Activated naive CD8-positive, alpha-beta T cell treated with anti-CD3 and anti-CD28 coated beads, Interleukin-2, amount 50 U/mL, for 24 hours (primary cell): ENCODE measurements at places on chromosomes 6 and 20.

- no peak overlapping the region for H3K4me3 ChIP-seq
- peaks cover 4% of the 10 kb centered on the region for H3K4me1 ChIP-seq
- peaks cover 79% of the 10 kb centered on the region for H3K36me3 ChIP-seq
- DNase-seq, result no peak
Measured at GRCh38 chr6:151096691-151097606, 142.8 kb upstream of the AKAP12 start.

DNA sequence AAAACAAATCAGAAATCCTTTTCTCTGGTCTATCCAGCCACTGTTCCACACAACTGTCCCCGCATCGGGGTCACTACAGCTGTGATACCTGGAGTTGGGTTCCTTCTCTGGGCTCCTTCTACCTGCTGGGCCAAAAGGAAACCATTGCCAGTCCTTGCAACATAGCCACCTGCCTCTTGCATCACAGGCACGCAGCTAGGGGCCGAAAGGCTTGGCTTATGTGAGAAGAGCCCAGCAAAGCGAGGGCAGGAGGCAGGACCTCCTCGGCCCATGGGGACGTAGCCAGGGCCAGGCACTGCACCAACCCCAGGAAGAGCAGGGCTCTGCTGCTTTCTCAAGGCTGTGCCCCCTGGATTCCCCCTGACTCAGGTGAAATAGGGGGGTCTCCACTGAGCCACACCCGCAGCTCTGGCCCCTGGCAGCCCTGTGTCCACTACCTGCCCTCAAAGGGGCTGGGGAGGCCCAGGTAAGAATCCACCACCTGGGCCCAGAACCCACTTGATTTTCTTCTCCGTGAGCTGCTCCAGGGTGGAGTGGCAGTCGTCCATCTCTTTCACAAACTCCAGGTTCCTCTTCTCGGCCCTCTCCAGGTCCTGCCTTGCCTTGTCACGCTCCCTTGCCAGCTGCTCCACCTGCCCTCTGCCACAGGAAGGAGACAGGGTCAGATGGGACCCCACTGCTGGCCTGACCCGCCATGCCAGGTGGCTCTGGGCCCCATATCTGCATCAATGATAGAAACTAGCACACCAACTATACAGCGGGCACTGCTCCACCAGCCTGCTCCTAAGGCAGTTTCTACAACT, 88.9 kb downstream of the GINS1 start:
- no peak overlapping the region for H3K4me3 ChIP-seq
- H3K4me1 ChIP-seq, result no peaks in the 10 kb centered on the region
- no peaks in the 10 kb centered on the region for H3K27me3 ChIP-seq
- DNase-seq, result no peak
- no peaks in the 10 kb centered on the region for H3K36me3 ChIP-seq
- H3K27ac ChIP-seq, result no peak overlapping the region

DNA sequence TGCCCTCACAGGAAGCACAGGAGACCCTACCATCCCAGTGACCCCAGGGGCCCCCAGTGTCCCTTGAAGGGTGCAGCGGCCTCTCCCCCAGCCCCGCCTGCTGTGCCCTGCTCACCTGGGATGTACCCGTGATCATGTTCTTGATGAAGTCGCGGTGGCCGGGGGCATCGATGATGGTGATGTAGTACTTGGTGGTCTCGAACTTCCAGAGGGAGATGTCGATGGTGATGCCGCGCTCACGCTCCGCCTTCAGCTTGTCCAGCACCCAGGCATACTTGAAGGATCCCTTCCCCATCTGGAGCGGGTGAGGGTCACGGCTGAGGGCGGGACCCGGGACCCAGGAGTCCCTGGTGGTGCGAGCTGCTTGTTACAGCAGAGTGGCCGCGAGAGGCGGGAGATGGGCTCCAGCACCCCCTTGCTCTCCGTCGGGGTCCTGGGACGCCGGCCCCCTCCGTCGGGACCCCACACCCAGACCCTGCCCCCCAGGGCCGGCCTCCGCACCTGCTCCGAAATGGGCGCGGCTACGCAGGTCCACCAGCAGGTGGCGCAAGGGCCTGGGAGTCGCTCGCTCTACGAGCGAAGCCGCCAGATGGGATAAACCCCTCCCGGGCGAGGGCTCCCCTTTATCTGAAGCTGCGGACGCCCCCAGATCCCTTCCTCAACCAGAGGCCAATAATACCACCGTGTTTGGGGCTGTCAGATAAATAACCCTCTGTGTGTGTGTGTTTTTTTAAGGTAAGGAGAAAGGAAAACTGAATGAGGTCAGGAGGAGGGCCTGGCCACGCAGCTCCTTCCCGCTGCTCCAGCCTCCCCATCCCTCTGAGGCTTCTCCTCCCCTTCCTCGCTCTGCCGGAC, 2.9 kb downstream of the EEF1A2 start:
- peaks cover 23% of the 10 kb centered on the region for H3K27me3 ChIP-seq
- peak overlapping the region; percentile 54 for H3K4me3 ChIP-seq
- H3K27ac ChIP-seq, result no peak overlapping the region
- no peaks in the 10 kb centered on the region for H3K36me3 ChIP-seq

GRCh38 chr20:36658300-36658699, 12.3 kb upstream of the SLA2 start:
- H3K27me3 ChIP-seq, result no peaks in the 10 kb centered on the region
- no peak overlapping the region for H3K27ac ChIP-seq
- peaks cover 3% of the 10 kb centered on the region for H3K36me3 ChIP-seq
- H3K4me3 ChIP-seq, result no peak overlapping the region
- peaks cover 11% of the 10 kb centered on the region for H3K4me1 ChIP-seq

GRCh38 chr6:100846276-100846675, 34.9 kb downstream of the ASCC3 start:
- no peaks in the 10 kb centered on the region for H3K27me3 ChIP-seq
- H3K27ac ChIP-seq, result no peak overlapping the region
- DNase-seq, result no peak
- peaks cover 24% of the 10 kb centered on the region for H3K36me3 ChIP-seq

DNA sequence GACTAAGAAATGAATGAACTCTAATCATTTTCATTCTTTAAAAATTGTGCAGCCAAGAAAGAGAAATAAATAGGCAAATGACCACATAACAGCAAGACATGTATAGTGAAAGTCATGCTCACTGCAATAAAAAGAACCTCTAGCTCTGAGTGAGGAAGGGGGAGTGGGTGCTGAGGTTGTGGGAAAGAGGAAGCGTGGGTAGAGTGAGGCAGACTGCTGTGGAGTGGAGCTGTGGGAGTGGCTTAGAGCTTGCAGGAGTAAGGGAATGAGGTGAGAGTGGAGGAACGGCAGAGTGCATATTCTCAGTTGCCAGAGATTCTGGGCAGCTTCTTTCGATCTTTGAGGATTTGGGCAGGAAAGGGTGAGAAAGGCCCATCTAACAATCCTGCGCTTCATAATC, 10.4 kb downstream of the DEFB129 start:
- peak overlapping the region; percentile 37 for H3K27ac ChIP-seq
- H3K4me1 ChIP-seq, result peaks cover 22% of the 10 kb centered on the region
- H3K4me3 ChIP-seq, result peak overlapping the region; percentile 57
- H3K36me3 ChIP-seq, result no peaks in the 10 kb centered on the region
- no peaks in the 10 kb centered on the region for H3K27me3 ChIP-seq

DNA sequence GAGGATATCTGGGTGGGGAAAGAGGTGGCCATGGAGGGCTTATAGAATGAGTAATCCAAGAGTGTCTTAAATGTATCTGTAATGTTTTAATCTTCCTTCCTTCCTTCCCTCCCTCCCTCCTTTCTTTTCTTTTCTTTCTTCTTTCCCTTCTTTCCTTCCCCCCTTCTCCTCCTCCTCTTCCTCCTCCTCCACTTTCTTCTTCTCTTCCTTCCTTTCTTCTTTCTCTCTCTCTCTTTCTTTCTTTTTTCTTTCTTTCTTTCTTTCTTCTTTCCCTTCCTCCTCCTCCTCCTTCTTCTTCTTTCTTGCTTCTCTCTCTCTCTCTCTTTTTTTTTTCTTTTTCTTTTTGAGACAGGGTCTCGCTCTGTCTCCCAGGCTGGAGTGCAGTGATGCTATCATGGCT, 7.1 kb downstream of the HCK start:
- no peak overlapping the region for H3K4me3 ChIP-seq
- H3K27ac ChIP-seq, result no peak overlapping the region
- DNase-seq, result no peak
- peaks cover 7% of the 10 kb centered on the region for H3K4me1 ChIP-seq
- peaks cover 27% of the 10 kb centered on the region for H3K27me3 ChIP-seq
- H3K36me3 ChIP-seq, result no peaks in the 10 kb centered on the region

DNA sequence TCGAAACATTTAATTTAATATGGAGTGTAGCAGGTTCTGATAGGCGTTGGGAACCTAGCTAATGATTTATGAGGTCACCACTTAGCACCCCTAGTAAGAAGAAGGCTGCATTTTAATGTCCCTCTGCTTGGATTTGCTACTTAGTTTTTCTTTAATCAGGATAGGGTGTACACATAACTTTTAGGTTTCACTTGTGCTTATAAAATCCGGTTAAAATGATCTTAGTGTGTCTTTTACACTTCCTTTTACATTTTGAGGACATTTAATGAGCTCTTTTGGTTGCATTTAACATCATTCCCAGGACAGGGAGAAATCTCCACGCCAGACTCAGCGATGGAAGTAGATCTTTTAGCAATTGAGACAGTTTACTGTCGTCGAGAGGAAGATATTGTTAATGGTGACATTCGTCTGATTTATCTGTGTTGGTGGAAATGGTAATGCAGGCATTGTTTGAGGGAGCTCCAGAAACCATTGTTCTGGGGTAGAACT, 5.6 kb downstream of the TFAP2A start:
- peaks cover 24% of the 10 kb centered on the region for H3K36me3 ChIP-seq
- peak overlapping the region; percentile 28 for H3K27ac ChIP-seq
- peaks cover 43% of the 10 kb centered on the region for H3K4me1 ChIP-seq
- H3K27me3 ChIP-seq, result peaks cover 82% of the 10 kb centered on the region

DNA sequence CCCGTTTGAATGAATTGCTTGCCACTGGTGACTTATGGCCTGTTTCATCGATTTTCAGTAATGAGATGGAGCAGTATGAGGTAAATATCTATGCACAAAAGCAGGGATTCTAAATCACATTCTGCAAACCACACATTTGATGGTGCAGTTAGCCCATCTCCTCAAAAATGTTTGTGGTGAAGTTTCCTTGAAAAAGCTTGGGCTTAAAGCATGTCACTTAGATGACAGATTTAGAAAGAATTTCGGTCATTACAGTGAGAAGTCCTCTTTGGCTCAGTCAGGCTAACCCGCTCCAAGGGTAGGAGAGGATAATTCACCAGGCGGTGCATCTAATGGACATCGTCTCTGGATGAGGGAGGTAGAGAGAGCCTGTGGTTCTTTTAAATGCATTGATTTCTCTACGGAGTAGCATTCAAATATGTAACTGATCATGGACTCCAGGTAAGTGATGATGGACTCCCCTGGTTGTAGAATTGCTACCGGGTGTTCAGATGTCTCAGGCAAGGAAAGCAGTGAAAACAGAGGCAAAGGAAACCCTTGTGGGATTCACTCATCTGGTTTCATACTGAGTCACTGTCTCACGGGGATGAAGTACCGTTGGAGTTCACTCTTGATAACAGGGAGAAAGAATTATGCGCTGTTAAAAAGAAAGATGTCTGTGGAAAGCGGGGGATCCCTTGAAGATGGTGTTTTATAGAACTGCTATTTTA, 65.3 kb downstream of the AIG1 start:
- DNase-seq, result no peak
- H3K4me3 ChIP-seq, result no peak overlapping the region
- H3K36me3 ChIP-seq, result peaks cover 13% of the 10 kb centered on the region
- peak overlapping the region; percentile 14 for H3K27ac ChIP-seq
- H3K27me3 ChIP-seq, result no peaks in the 10 kb centered on the region

DNA sequence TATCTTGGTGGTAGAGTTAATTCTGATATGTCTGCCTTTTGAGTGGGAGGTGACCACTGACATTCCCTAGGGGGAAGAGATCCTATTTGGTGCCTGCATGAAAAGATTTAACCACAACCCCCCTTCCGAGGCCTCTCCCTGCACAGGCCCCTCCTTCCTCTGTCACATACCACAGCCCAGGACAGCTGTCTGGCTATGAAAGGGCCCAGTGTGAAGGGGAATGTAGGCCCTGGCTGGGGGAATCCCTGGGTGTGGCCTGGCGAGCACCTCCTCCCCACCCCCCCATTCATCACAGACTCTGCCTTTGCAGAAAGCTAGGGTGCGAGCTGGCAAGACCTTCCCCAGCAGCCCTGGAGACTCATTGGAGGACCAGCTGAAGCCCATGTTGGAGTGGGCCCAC, 27.4 kb upstream of the MAPRE1 start:
- H3K27me3 ChIP-seq, result no peaks in the 10 kb centered on the region
- DNase-seq, result peak; percentile 47
- H3K4me1 ChIP-seq, result peaks cover 34% of the 10 kb centered on the region
- H3K27ac ChIP-seq, result no peak overlapping the region

- H3K36me3 ChIP-seq, result no peaks in the 10 kb centered on the region
- H3K4me1 ChIP-seq, result no peaks in the 10 kb centered on the region
- H3K27ac ChIP-seq, result no peak overlapping the region
- H3K27me3 ChIP-seq, result peaks cover 11% of the 10 kb centered on the region
- DNase-seq, result no peak
Measured at GRCh38 chr20:20229595-20229994, 138.3 kb upstream of the INSM1 start.

DNA sequence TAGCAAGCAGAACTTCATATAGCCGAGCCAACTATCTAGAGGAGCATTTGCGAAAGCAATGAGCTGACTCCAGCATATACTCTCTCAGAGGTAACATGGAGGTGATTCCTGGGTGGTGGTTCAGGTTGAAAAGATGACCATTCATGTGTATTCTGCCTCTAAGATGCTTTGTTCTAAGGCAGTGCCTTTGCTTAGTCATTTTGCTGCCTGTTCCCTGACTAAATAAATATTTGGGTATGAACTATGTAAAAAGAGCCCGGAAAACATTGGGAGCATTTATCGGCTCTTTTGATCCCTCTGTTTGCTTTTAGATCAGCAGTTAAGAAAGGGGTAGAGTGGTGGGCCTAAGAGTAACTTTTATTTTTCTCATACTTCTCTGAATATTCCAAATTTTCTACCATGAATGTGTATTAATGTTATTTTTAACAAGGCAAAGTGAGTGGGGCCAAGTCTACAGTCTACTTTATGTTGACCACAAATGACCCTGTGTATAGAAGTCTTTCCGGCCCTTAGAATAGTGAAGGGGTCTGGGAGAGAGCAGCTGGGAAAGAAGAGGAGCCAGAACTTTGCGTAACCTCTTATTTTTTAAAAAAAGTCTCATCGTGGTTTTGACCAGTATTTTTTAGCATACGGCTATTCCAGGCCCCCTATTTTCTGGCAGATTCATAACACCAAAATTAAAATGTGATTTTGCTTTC, 206.5 kb upstream of the EYA4 start:
- no peaks in the 10 kb centered on the region for H3K4me1 ChIP-seq
- H3K27ac ChIP-seq, result no peak overlapping the region
- no peaks in the 10 kb centered on the region for H3K36me3 ChIP-seq
- DNase-seq, result no peak
- no peak overlapping the region for H3K4me3 ChIP-seq
